Gastroesophageal sphincter (tissue), 4 donors: ENCODE measurements at places on chromosomes 16 and 17.

GRCh38 chr16:48810803-48811453, 200.9 kb upstream of the N4BP1 start:
- no peak for ATAC-seq

- ATAC-seq = peak; percentile 4
Measured at GRCh38 chr16:84617041-84617790, 662 bp downstream of the COTL1 start.

GRCh38 chr16:88999457-89000206, 22.6 kb upstream of the CBFA2T3 start:
- no peak for ATAC-seq

DNA sequence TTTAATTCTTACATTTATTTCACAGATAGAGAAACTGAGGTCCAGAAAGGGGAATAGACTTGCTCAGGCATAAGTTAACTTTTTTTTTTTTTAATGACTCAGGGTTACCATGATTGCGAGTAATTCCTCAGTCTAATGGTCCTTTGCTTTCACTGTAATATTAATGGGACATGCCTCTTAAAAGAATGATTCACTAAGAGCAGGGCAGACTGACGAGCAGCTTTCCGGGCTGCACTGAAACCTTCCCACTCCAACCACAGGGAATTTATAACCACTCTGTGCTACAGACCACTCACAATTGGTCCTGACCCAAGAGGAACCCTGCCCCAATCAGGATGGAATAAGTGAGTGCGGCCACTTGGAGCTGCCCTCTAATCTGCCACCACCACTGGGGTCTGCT, 5.7 kb downstream of the HOXB2 start:
- ATAC-seq = no peak

GRCh38 chr17:45247429-45248131, 14.3 kb downstream of the SPATA32 start:
- peak; percentile 85 for ATAC-seq

- ATAC-seq = no peak
Measured at GRCh38 chr17:44909681-44910144, 5.6 kb downstream of the GFAP start.

DNA sequence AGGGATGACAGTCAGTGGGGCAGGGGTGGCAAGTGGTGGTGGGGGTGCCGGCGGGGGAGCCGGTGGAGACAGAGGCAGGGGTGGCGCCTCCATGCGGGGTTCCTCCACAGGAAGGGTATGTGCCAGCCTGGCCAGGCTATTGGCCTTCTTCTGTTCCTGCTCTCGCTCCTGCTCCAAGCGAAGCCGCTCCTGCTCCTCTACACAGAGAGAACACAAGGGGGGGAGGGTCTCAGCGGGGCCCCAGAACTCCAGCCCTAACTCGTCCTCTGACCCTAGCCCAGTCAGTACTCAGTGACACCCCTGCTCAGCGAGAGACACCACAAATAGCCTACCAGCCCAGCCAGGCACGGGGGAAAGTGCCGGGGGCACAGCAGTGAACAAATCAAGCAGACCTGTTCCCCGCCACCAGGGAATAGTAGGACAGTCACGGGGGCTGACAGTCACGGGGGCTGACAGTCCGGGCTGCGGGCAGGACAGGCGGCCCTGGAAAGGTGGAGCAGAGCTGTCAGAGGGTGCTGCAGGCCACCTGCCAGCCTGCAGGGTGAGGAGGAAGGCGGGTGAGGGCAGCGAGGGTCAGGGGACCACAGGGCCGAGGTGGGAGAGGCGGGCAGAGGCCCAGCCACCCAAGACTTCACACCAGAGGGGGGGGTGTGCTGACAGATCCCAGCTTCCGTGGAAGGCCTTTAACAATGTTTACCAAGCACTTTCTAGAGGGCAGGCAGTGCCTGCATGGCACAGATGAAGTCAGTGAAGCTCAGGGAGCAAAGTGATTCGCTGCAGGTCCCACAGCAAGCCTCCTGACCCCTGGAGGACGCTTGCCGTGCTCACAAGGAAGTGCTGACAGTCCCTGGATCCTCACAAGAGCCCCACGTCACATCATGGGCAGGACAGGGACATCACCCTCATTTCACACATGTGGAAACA, 5.3 kb downstream of the MNT start:
- no peak for ATAC-seq

DNA sequence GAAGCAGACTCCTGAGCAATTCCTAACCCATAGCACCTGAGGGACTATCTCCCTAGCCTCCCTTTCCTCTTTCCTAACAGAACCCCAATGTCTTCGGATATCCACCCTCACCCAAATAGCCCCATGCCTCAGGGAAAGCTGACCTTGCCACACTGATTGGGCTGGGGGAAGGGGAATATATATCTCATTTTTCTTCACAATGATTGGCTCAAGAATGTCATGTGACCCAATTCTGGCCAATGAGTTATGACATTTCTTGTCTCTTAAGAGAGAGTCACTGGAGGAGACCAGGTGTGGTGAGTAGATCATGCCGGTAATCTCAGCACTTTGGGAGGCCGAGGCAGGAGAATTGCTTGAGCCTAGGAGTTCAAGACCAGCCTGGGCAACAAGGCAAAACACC, 71.9 kb upstream of the NLK start:
- no peak for ATAC-seq

DNA sequence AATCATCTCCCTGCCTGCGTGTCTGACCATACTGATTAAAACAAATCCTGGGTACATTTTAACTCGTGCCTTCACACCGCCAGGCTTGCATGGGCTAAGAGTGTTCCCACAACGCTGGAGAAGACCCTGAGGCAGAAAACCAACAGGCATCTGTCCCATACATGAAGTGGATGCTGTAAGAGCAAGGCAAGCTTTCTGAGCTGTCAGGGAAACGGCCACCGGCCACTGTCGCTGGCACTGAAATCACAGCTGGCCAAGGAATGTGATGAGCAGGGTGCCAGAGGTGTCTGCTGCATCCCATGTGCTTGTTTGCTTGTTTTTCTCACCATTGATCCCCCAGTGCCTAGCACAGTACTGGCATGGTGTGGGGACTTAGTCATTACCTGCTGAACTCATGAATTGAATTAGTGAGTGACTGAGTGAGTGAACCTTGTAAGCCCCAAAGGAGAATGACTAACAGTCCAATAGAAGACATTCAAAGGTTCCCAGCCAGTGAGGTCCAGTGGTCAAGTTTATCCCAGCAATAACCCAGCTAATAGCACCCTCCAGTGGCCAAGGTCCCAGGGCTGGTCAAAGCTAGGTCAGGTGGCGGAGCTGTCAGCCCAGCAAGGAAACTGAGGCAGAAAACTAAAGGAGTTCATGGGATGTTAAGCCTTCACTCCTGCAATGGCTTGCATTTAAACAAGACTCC, 92.7 kb upstream of the CDH5 start:
- ATAC-seq = no peak

- no peak for ATAC-seq
Measured at GRCh38 chr17:69732272-69732918, 317.9 kb downstream of the MAP2K6 start.

- peak; percentile 9 for ATAC-seq
Measured at GRCh38 chr16:67652578-67653127, 7.4 kb downstream of the ACD start.

DNA sequence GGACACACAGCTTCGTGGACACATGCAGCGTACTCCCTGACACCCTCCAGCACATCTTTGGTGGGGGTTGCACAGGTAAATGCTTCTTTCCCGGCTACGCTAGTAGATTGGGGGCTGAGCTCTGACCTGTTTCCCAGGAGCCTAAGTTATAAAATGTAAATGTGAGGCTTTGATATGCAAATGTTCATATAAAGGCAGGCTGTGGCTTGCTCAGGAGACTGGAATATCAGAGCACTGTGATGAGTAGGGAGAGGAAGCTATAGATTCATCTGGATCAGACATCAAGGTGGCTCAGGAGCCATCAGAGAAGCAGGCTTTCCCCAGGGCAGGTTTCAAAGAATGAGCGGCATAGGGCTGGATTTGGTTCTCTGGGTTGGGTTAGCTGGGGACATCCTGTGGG, 3.4 kb upstream of the ETV4 start:
- no peak for ATAC-seq

DNA sequence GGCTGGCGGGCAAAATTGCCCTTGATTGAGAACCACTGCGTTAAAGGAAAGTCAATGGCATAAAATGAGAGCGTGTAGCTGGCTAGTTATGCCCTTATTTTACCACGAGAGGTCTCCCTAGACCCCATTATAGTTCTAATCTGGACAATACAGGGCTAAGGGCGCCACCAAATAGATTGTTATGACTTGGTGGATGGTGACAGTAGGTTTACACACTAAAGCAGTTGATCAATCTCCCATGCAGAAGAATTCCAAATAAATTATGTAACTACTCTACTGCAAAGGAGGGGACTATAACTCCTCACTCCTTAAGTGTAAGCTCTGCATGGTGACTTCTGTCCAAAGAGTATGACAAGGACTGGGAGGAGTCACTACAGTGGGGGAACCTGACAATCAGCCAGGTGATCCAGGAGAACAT, 20.4 kb upstream of the YPEL2 start:
- peak; percentile 88 for ATAC-seq

- ATAC-seq = no peak
Measured at GRCh38 chr16:6499413-6499812, 833.2 kb upstream of the RBFOX1 start.

GRCh38 chr16:85028685-85029407, 1.3 kb downstream of the KIAA0513 start:
- peak; percentile 44 for ATAC-seq

DNA sequence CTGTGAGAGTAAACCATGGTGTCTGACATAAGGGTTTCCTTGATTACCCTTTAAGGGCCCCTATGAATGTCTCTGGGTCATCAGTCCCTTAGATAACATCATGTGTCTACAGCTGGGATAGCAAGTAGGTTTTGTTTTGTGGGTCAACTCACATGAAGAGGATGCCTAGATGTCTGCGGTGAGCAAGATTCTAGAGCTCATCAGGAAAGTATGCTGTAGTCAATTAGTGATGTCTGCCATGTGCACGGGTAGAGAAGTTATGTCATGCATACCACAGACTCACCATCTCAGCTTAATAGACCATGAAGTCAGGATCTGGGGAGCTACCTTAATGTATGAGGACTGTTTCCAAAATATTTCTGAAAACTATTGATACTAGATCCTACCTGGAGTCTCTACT, 57.5 kb downstream of the CDH13 start:
- ATAC-seq = no peak

- ATAC-seq = no peak
Measured at GRCh38 chr17:39270923-39271322, 45.2 kb upstream of the STAC2 start.

GRCh38 chr16:17585449-17586074, 114.8 kb upstream of the XYLT1 start:
- ATAC-seq = no peak

DNA sequence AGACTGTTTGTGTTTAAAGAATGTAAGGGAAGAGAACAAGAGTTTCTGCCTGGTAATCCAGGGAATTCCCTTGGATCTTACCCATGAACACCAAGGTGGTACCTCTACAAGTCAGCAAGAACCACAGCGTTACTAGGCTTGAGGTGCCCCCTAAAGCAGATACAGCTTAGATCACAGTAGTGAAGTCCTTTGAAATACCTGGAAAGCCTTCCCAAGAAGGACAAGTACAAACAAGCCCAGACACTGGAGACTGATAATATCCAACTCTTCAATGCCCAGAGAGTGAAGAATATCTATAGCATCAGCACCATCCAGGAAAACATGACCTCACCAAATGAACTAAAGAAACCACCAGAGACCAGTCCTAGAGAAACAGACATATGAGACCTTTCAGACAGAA, 3.8 kb upstream of the APPBP2 start:
- no peak for ATAC-seq

- ATAC-seq = no peak
Measured at GRCh38 chr16:35140293-35140986, 1681.0 kb downstream of the TP53TG3F start.

DNA sequence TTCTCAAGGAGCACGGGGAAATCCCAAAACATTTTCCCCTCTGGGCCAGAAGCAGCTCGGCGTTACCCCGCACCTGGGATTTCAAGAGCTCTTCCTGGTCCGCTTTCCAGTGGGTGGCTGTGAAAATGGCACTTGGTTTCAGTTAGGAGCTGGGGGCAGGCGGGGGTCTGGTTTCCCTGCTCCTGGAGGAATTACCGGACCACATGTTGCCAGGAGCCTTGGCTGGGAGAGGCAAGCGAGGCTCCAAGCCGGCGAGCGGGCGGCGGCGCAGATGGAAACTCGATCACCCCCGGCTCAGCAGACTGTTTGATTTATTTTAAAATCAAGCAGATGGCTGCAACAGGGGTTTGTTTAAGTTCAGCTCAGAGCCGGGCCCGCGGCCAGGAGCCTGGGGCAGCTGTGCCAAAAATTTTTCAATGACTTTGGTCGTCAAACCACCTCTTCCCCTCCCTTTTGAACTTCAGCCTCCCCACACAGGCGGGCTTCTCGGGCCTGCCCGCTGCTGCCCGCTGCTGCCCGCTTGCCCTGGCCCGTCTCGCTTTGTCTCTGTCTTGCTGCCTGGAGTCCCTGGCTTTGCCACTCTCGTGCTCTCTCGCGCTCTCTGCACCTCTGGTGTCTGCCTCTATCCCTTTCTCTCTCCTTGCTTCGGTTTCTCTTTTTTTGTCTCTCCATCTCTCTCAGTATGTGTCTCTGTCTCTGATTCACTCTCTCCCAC, 108.0 kb upstream of the CIBAR2 start:
- peak; percentile 83 for ATAC-seq

DNA sequence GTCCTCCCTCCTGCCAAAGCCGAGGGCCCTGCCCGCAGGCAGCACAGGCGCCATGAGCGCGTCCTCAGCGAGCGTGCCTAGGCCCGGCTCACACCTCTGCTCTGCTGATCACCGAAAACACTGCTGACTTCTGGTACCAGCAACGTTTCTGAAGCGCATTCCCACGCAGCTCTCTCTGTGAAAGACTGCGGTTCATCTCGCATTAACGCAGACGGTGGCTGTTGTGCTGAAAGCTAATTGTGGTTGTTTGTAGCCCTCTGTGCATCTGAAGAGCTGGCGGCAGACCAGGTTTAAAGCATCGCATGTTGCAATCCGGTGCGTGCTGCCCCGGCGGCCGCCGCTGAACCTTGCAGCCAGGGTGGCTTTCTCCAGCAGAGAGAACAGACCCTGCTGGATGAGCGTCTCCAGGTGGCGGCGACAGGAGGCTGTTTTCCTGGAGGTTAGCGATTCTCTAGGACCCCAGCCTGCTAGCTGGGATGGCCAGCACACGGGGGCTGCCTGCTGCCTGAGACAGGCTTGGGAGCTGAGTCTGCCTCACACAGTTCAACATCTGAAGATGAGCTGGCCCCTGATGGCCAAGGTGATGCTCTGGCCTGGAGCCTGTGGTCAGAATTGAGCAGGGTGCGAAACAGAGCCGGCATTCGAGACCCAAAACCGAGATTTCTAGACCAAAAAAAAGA, 49.8 kb upstream of the CHMP6 start:
- ATAC-seq = peak; percentile 22

DNA sequence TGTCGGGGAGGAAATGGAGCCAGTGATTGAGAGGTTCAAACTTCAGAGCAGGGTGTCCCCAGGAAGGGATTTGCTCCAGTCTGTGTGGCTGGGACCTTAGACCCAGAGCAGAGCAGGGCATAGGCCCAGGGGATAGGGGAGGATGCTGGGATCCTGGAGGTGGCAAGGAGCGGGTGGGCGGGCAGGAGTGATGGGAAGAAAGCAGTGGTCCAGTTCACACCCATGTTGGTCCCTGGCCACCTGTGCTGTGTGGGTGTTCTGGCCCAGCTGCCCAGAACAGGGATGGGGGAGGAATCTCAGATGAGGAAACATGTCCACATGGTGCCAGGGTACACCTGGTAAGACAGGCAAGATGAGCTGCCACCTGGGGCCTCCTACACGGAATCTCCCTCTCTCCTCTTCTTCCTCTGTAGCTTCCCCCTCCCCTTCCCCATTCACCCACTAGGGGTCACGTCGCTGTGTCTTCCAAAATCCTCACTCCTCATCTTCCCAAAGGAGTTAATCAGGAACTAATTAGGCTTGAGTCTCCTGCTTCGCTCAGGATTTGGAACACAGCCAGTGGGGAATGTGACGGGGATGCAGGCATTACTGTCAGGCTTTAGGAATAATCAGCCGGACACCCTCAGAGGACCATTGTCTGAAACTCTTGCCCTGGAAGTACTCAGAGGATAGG, 2.3 kb downstream of the BEAN1 start:
- no peak for ATAC-seq
